GM10248 (cell line): ENCODE measurements at places on chromosomes 5 and 9.

- no peak for DNase-seq
Observed at GRCh38 chr5:111641533-111642233, 115.3 kb downstream of the NREP start.

DNA sequence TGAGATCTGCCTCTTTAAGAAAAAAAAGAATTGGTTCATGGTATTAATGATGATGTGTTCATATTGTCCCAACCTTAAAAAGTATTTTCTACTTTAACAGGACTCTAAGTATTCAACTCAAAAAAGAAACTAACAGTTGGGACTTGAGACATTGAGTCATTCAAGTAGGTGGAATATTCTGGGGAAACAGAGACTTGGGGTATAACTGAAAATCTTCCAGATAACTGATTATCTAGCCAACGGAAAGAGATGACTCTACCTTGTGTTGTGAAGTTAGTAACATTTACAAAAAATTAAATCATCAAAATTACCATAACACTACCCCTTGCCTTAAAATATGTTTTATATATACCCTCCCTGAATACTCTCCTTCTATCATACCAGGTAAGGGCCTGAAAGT is 19.1 kb downstream of the OXCT1 start:
- DNase-seq, result no peak

DNA sequence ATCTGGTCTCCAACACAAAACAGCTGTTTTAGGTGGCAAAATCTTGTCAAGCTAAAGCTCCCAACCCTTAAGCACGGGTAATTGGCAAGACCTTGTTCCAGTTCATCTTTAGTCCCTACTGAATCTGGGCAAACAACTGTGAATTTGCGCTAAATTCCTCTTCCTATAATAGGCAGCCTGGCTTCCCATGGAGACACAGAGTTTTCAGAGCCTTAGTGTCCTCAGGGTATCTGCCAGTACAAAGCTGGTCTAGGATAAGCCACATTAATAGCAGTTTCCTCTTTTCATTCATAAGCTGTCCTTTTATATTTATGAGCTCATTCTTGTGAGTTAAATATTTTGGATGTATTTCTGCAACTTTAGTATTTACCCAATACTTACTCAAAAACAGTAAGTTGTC is 59.5 kb downstream of the FGF10 start:
- DNase-seq, result no peak

DNA sequence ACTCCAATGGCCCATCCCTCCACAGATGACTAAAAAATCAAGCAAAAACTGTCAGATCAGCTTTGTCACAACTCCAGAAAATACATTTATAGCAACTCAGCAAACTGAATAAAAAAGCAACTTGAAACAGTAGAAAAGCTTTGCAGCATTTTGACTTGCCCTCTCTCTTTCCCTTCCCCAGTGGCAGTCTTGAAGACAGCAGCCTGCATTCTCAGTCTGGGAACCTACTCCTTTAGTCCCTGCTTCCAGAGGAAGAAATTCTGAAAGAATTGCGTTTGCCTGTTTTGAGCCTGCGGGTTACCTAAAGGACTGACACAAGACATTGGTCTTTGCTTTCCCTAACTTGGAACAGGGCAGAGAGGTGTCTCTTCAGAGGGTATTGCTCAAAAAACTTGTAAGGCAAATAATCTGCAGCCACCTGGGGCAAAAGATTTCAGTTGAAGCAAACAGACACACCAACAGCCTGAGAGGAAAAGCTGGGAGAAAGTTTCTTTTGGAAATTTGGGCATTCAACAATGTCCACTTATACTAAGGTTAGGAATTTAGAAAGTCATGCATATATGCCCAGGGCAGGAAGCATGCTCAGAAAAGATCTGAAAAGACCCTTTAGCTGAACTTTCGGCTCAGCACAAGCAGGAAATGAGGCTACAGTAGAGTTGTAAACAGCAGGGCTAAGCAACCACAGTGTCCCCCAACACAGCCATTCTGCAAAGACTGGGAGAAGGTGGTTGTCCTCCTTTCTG is 15.2 kb upstream of the SLC35D2 start:
- DNase-seq, result peak; percentile 28

GRCh38 chr9:93132946-93133680 is 938 bp downstream of the NINJ1 start:
- DNase-seq, result no peak

- DNase-seq, result no peak
Observed at GRCh38 chr5:35336230-35336629, 105.9 kb upstream of the PRLR start.

DNA sequence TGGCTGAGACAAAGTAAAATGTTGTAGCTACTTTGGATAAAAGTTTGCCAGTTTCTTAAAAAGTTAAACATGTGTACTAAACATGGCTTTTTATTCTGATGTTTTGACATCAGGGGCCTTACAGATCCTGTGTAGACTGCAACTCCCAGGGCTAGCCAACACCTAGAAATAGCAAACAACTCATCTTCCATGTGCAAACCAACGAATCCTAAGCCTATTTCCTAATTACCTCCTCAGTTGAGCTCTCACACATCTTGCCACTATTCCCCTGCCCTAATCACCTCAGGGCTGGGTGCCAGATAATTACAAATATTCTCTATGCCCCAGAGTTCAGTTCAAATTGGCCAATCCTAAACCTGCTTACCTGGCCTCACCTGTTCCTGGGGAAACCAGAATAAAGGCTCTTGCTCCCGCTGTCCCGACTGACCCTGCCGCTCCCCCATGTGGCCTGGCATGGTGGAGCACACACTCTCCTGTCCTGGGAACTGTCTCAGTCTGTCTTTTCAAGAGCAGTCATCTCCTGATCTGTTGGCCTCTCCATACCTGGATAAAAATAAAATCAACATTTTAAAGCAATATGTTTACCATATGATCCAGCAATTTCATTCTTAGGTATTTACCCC is 37.1 kb upstream of the FAM169A start:
- DNase-seq, result no peak
